ENCODE measurements at places on chromosomes 2 and 18. TPM values are rescaled to one million over a fixed set of nuclear protein-coding genes. Genes with fewer than 3 reads are reported as not detected.

Gene ABHD1
- 0.10 TPM for total RNA-seq

Gene ZNF516
- 24.4 TPM for total RNA-seq

DNA sequence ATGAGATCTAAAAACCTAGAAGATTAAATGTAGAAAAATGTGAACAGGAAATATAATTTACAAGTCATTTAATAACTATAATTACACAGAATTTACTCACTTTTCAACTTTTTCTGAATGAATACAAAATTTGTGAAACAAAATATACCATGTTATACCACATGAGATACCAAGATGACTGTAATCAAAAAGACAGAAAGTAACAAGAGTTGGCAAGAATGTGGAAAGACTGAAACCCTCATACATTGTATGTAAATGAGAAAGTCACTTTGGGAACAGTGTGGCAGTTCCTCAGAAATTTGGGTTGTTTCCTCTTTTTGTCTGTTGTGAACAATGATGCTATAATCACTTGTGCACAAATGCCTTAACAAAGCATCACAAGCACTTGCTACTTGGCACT is 145.4 kb upstream of the ZNF804A start:
- no peak for DNase-seq

GRCh38 chr2:9831670-9832069 is 11.6 kb upstream of the TAF1B start:
- DNase-seq, result no peak

Measured in skin of body (tissue), 3 donors.